Left lung (tissue), 14 donors: ENCODE measurements at places on chromosomes 7 and 10. TPM values are rescaled to one million over a fixed set of nuclear protein-coding genes. Genes with fewer than 3 reads are reported as not detected.

The C10orf67 gene
- 0.68 TPM for total RNA-seq

The BICC1 gene
- total RNA-seq: 10.9 TPM

The SPDYE11 gene
- total RNA-seq: not detected

DNA sequence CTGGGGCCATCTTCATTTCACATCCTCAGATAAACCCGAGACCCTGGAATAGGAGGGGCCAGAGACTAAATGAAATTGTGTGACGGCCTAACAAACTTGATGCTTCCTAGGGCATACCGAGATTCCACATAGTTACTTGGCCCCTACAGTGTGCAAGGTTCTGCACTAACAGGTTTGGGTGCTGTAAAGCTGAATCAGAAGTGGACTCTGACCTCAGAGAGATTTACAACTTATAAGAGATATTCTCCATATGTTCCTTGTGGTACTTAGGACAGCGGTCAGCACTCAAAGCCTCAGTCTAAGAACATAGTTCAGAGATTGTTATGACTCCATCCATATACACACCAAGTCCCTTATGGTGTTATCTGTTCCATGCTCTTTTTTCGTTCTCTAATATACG lies 55.1 kb upstream of the FHIP2A start:
- peaks cover 10% of the 10 kb centered on the region for H3K4me1 ChIP-seq
- peaks cover 41% of the 10 kb centered on the region for H3K27me3 ChIP-seq
- H3K36me3 ChIP-seq: no peaks in the 10 kb centered on the region
- H3K27ac ChIP-seq: no peak overlapping the region

DNA sequence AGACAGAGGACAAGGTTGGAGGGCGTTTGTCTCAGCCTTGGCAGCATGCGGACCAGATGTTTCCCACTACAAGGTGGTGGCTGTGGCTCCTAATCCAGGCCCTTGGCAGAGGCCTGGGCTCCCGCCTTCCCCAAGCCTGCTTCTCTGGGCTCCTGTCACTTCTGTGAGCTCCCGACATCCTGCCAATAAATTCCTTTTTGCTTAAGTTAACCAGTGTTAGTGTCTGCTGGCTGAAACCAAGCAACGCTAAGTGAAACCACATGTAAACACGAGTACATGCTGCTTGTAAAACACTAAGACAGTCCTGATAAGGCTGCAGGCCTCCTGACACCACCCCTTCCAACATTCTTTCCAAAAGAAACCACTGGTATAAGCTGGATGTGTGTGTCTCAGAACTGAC lies 263.6 kb upstream of the ZMIZ1 start:
- no peaks in the 10 kb centered on the region for H3K27me3 ChIP-seq
- DNase-seq: peak; percentile 55
- no peak overlapping the region for H3K4me3 ChIP-seq
- H3K27ac ChIP-seq: peak overlapping the region; percentile 31
- H3K4me1 ChIP-seq: peaks cover 18% of the 10 kb centered on the region
- no peaks in the 10 kb centered on the region for H3K36me3 ChIP-seq

- peaks cover 28% of the 10 kb centered on the region for H3K4me1 ChIP-seq
- no peaks in the 10 kb centered on the region for H3K27me3 ChIP-seq
- no peak overlapping the region for H3K4me3 ChIP-seq
- H3K27ac ChIP-seq: no peak overlapping the region
Measured at GRCh38 chr7:106256144-106256543, 28.6 kb downstream of the NAMPT start.

DNA sequence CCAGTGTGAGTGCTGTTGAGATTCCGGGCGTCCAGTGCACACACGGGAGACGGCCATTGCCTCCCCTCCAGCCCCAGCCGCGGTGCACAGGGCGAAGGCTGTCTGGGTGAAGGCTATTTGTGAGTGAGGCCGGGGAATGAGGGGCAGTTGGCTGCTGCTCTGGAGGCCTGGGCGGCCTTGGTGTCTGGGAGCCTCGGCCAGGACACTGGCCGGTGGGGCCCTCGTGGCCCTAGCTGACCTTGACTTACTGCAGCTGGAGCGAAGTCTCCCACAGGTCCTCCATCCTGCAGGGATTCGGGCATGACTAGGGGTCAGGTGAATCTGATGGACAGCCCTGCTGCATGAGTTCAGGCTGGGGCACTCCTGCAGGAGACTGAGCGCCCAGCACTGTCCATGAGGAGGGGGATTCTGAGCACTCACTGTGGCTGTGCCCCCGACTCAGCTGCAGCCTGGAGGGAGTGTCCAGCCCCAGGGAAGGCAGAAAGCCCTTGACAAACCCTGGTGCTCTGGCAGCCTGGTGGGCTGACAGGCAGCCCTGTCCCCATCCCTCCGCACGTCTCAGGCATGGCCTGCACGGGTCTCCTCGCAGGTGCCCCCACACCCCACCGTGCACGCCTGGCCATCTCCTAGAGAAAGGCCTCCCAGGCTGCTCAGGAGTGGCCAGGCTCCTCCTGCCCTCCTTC lies 52.7 kb upstream of the FAM20C start:
- no peak for DNase-seq
- H3K36me3 ChIP-seq: no peaks in the 10 kb centered on the region
- no peaks in the 10 kb centered on the region for H3K4me1 ChIP-seq
- no peak overlapping the region for H3K27ac ChIP-seq

- no peak overlapping the region for H3K27ac ChIP-seq
- no peak for DNase-seq
- no peaks in the 10 kb centered on the region for H3K27me3 ChIP-seq
- no peaks in the 10 kb centered on the region for H3K4me1 ChIP-seq
- H3K4me3 ChIP-seq: no peak overlapping the region
Measured at GRCh38 chr7:117937049-117937752, 64.0 kb upstream of the CTTNBP2 start.

DNA sequence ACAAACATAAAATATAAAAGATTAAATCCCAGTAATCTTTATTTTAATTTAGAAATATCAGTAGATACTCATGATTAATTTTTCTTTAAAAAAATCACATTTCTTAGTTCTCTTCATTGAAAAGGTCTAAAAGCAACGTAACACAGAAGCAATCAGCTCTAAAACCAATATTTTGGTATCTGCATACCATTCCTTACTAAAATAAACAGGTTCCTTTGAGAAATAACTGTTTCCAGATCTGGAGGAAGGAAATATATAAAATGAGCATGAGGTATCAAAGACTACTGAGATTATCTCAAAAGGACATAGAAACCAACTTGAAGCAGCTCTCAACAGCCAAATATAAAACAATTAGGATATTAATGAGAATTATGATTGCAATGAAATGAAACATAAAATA lies 301.0 kb upstream of the GNAI1 start:
- H3K4me1 ChIP-seq: no peaks in the 10 kb centered on the region
- H3K4me3 ChIP-seq: no peak overlapping the region
- no peaks in the 10 kb centered on the region for H3K27me3 ChIP-seq
- H3K27ac ChIP-seq: no peak overlapping the region
- DNase-seq: no peak
- H3K36me3 ChIP-seq: no peaks in the 10 kb centered on the region

DNA sequence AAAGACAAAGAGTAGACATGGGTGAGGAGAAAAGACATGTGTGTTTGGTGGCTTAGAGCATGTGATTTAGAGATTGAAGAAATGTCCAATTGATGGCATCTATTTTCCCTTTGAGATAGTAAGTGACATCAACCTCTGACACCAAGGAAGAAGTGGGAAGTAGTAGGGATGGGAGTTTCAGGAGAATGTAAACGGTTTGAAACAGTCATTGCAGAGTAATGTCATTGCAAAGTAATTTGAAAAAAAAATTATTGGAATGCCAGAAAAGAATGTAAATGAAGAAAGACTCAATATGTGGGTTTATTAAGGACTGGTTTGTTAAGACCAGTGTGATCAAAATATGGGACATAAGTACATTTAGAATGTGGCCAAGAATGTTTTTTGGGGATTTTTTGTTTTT lies 26.6 kb downstream of the GNG11 start:
- no peaks in the 10 kb centered on the region for H3K4me1 ChIP-seq
- no peak overlapping the region for H3K4me3 ChIP-seq

DNA sequence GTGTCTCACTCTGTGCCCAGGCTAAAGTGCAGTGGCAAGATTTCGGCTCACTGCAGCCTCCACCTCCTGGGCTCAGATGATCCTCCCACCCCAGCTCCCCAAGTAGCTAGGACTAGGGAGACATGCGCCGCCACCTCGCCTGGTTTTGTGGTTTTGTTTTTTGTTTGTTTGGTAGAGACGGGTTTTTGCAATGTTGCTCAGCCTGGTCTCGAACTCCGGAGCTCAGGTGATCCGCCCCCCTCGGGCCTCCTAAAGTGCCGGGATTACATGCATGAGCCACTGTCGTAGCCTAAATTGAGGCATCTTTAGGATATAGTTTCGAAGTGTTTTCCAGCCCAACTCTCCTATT lies 781 bp downstream of the ZNF727 start:
- peak overlapping the region; percentile 16 for H3K4me3 ChIP-seq
- no peaks in the 10 kb centered on the region for H3K36me3 ChIP-seq
- no peaks in the 10 kb centered on the region for H3K27me3 ChIP-seq
- DNase-seq: no peak
- H3K4me1 ChIP-seq: no peaks in the 10 kb centered on the region

GRCh38 chr10:11658801-11659368 lies 47.4 kb upstream of the USP6NL start:
- H3K27ac ChIP-seq: no peak overlapping the region
- no peak overlapping the region for H3K4me3 ChIP-seq
- no peaks in the 10 kb centered on the region for H3K27me3 ChIP-seq
- no peak for DNase-seq
- no peaks in the 10 kb centered on the region for H3K4me1 ChIP-seq
- no peaks in the 10 kb centered on the region for H3K36me3 ChIP-seq

DNA sequence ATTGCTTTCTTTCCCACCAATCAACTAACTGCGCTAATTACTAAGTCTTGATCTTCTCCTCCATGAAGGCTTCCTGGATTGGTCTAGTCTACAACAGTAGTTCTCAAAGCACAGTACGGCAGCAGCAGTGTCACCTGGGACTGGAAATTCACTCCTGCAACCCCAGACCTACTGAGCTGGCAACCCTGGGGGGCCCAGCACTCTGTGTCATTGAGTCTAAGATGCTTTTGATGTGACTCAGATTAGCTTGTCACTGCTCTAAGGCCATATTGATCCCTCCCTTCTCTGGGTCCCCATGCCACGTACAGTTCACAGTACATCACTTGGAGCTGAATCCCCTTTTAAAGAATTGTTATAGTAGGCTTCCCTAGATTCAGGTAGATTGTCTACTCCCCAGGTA lies 65.7 kb upstream of the KMT2C start:
- no peaks in the 10 kb centered on the region for H3K4me1 ChIP-seq
- no peak for DNase-seq
- no peaks in the 10 kb centered on the region for H3K27me3 ChIP-seq
- no peaks in the 10 kb centered on the region for H3K36me3 ChIP-seq

DNA sequence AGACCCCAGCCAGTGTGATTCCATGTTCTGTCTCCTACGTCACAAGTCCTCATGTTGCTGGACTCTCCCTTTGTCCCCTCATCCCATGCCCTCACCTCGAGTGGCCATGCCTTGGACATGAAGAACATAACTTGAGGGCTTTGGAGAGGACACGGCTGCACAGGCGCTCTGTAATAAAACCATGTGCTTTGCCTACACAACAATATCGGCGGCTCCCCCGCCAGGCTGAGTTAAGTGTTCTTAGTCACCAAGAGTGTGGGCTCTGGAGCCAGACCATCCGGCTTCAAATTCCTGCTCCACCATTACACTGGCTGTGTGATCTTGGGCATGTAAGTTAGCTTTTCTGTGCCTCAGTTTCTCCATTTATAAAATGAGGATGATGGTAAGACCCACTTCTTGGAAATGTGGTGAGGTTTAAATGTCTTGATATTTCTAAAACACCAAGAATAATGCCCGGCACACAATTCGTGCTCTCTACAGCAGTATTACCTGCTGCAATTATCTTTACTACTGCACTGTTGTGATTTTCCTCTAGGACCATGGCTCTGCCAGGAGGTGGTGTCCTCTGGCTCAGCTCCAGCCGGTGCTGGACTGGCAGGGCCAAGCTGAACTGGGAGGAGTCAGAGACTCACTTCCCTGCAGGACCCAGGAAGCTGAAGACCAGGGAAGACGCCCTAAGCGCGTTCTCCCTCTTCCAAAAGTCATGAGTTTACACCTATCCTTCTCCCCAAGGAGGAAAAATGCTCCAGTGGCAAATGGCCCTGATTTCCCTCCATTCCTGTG lies 15.7 kb downstream of the SLIT1 start:
- no peak for DNase-seq
- H3K27ac ChIP-seq: no peak overlapping the region
- no peaks in the 10 kb centered on the region for H3K27me3 ChIP-seq
- no peak overlapping the region for H3K4me3 ChIP-seq

GRCh38 chr10:115001506-115002381 lies 63.7 kb downstream of the TRUB1 start:
- no peak overlapping the region for H3K27ac ChIP-seq
- no peaks in the 10 kb centered on the region for H3K36me3 ChIP-seq
- no peaks in the 10 kb centered on the region for H3K27me3 ChIP-seq
- DNase-seq: no peak

GRCh38 chr7:17255926-17256325 lies 42.5 kb upstream of the AHR start:
- H3K27me3 ChIP-seq: no peaks in the 10 kb centered on the region
- H3K36me3 ChIP-seq: no peaks in the 10 kb centered on the region
- H3K27ac ChIP-seq: no peak overlapping the region
- DNase-seq: no peak
- H3K4me1 ChIP-seq: no peaks in the 10 kb centered on the region

GRCh38 chr7:151252961-151253711 lies 4.6 kb upstream of the SMARCD3 start:
- H3K4me1 ChIP-seq: peaks cover 10% of the 10 kb centered on the region
- DNase-seq: no peak
- no peak overlapping the region for H3K27ac ChIP-seq
- peaks cover 71% of the 10 kb centered on the region for H3K27me3 ChIP-seq
- no peaks in the 10 kb centered on the region for H3K36me3 ChIP-seq

DNA sequence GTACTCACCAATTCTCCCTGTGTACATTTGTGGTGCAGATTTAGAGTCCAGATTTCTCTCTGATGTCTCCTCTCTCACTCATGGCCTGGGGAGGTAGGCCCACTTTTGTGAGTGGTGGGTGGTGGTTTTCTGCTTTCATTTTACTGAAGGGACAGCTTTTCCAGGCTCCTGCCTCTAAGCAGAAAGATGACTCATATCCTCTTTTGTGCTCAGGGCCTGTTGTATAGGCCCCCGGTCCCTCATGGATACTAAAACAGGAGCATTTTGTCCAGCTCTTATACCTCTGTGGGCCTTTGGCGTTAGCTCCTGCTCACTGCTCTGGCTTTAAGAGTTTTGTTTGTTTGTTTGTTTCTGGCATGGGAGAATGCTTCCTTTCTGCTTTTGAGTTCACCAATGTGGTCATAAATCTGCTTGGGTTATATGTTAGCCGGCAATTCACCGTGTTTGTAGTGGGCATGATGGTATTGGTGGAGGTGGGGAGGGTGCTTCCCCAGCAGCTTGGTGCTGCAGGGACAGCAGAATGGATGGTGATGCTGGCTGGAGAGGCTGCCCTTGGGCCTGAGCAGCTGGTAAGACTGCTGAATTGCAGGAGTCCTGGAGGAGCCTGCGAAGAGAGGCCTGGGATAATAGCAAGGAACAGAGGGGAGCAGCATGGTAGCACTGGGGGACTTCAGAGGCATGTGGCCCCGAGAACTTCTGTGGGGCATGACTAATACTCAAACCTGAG lies 468.7 kb downstream of the RPS24 start:
- DNase-seq: no peak
- no peaks in the 10 kb centered on the region for H3K4me1 ChIP-seq
- H3K27ac ChIP-seq: no peak overlapping the region
- no peaks in the 10 kb centered on the region for H3K27me3 ChIP-seq
- H3K4me3 ChIP-seq: no peak overlapping the region
- no peaks in the 10 kb centered on the region for H3K36me3 ChIP-seq
